ENCODE measurements at places on chromosomes 16 and 17. TPM values are rescaled to one million over a fixed set of nuclear protein-coding genes. Genes with fewer than 3 reads are reported as not detected.

GRCh38 chr16:47644166-47644565 lies 183.0 kb downstream of the PHKB start:
- DNase-seq: no peak

DNA sequence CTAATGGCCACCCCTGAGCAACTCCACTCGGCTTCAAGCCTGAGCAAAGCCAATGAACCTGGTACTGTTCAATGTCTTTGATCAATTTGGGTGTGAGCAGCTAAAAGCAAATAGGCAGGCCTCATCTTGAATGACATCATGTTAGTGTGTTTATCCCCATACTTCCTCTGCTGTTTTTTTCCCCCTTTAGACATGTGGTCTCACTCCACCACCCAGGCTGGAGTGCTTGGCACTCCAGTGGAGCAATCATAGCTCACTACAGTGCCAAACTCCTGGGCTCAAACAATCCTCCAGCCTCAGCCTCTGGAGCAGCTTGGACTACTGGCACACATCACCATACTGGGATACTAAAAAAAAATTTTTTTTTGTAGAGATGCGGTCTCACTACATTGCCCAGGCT lies 75.4 kb downstream of the ARHGAP17 start:
- DNase-seq: no peak

DNA sequence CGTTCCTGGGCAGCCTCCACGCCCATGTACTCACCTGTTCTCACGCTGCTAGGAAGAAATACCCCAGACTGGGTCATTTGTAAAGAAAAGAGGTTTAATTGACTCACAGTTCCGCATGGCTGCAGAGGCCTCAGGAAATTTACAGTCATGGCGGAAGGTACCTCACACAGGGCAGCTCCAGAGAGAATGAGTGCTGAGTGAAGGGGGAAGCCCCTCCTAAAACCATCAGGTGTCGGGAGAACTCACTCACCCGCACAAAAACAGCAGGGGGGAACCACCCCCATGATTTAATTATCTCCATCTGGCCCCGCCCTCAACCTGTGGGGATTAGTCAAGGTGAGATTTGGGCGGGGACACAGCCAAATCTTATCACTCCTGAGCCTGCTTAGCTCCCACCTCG lies 18.2 kb downstream of the RAB40C start:
- DNase-seq: no peak

DNA sequence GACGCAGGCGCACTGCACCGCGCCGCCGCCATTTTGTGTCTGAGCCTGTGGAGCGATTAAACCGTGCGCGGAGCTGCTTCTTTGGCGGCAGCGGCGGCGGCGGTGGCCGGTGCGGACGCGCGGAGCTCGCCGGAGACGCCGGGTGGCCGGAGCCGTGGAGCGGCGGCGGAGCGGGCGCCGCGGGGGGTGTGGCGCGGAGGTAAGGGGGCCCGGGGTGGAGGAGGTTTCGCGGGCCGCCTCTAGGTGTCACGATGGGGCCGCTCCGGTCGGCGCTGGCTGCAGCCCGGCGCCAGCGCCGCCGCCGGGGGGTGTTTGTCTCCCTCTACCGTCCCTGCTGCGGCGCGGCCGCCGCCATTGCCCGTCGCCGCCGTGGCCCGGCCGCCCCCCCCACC lies at the start of gene CTCF:
CTCF (plus strand) TSS at position 1 of the 392 bp plus-strand sequence. CDS start 48,307 bp downstream, outside the sequence.
- no peak for DNase-seq

GRCh38 chr17:30027676-30028075 lies 86.2 kb downstream of the EFCAB5 start:
- no peak for DNase-seq

- no peak for DNase-seq
These were observed 349.1 kb upstream of the EEF2KMT start for GRCh38 chr16:5446623-5447240.

DNA sequence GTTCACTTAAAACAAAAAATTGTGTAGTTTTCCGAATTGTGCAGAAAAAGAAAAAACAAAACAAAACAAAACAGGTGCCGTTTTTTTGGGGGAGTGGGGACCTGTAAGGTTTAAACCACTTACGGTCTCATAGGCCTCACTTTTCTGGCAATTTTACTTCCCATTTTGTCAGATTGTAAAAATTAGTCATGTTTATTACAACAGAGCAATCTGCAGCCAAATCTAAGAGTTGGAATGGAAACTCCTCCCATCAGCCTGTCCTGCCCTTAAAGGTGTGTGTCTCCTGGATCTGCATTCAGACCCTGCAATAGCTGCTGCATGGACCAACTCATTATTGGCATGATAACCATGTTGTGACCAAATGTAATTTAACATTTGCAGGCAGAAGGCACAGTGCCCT lies 8.2 kb upstream of the SALL1 start:
- DNase-seq: no peak

The EPX gene
- total RNA-seq: not detected

The WFIKKN1 gene
- total RNA-seq: 0.47 TPM

Data from chondrocyte (in vitro differentiated cells).